ENCODE measurements at places on chromosomes 4 and X.

DNA sequence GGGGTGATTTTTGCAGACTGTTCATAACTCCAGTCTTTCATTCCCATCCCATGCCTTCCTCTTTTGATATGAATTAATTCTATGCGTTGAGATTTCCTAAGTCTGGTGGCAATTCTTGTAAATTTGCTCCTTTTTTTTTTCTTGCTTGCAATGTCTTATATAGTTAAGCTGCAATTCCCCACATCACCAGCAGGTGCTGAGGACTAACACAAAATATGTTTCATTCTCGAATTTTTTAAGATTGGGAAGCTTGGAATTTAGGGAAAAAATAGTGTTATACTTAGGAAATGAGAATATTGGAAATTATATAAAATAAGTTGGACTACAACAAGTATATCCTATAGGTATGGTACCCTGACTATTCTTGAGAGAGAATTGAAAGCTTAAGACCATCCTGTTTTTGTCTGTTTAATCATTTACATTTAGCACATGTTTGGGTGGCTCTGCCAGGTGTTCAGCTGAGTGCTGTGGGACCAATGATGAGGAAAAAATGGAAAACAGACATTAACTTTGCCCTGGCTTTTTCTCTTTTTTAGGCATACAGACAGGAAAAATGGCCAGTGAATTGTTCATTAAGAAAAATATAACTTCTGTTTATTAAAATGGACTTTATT, 30.2 kb downstream of the AFF2 start:
- no peak for DNase-seq

GRCh38 chr4:174717828-174718227, 111.2 kb downstream of the GLRA3 start:
- no peak for DNase-seq

GRCh38 chr4:164203476-164203875, 550.5 kb upstream of the SMIM31 start:
- no peak for DNase-seq

GRCh38 chr4:77269505-77269904, 112.5 kb downstream of the CCNG2 start:
- DNase-seq, result no peak

GRCh38 chrX:133094098-133094731, 2.7 kb downstream of the USP26 start:
- DNase-seq, result no peak

DNA sequence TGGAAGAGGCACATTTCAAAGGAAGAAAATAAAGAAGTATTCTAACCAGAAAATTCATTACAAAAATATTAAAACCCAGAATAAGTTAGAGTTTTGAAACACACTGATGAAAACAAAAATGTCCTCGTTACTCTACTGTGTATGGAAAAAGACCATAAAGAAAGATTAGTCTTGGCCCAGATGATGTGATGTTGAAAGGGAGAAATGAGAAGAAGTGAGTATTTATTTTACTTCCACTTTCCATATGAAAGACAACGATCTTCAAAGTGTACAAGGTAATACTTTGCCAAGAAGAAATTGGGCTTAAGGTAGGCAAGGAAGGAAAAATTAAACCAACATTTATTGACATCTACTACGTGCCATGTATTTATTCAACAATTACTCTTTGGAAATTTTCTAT, 48.6 kb upstream of the EMCN start:
- no peak for DNase-seq

DNA sequence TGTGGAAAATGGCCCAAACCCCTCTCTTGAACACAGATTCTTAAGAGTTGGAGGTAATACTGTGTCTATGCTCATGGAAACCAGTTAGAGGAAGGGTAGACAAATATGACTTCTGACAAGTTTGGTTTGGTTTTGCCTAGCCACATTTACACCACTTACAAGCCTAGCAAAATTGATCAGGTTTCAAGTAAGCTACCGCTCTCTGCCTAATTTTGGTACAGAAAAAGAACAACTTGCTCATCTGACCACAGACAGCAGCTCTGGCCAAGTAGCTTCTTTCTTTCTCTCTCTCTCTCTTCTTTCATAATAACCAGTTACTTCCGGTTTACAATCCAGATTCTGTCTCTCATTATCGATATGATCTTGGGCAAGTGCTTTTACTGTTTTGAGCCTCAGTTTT, 260.0 kb downstream of the GLUD2 start:
- no peak for DNase-seq

DNA sequence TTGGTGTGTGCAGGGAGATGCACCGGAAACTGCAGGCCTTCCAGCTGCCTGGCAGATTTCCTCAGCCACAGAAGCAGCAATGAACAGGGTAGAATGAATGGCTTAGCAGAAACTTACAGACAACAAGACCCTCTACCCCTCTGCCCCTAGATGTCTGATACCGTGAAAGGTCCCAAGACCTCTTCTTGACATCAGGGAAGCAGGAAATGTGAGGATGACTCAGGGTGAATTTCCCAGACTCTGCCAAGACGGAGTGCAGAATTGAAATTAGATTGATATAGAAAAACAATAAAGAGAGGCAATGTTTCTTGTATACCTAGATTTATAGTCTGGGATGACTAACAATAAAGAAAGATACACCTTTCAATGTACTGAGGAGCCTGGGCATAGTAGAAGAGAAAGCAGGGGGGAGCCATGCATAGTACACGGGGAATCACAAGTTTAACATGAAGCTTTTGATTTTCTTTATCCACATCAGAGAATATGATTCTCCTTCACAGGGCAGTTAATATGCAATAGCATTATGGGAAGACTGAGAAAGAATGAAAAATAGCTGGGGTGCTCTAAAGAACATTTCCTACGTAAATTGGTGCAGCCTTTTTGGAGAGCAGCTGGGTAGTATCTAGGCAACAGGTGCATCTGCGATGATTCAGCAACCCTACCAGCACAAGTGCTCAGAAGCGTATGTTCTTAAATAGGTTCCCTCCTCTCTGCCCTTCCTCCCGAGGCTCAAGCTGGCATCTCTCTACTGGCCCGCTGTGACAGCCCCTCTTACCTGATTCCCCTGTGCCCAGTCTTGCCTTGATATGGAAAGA, 18.3 kb upstream of the CXCR3 start:
- DNase-seq, result no peak

DNA sequence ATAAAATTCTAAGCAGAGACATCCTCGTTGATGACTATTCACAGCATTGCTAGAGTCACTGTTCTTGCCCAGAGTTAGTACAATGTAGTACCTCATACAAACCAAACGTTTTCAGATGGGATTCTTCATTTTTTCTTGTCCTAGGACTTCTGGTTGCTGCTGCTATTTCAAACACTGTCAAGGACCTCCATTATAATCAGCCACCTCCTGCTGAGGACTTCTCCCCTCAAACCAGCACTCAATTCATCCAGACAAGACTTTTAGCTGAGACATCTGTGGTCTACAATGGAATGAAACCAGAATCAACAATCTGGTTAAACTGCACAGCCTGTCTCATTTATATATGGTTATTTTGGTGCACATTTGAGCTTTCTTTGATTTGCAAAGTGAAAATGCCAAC, 1008.8 kb downstream of the STPG2 start:
- no peak for DNase-seq

DNA sequence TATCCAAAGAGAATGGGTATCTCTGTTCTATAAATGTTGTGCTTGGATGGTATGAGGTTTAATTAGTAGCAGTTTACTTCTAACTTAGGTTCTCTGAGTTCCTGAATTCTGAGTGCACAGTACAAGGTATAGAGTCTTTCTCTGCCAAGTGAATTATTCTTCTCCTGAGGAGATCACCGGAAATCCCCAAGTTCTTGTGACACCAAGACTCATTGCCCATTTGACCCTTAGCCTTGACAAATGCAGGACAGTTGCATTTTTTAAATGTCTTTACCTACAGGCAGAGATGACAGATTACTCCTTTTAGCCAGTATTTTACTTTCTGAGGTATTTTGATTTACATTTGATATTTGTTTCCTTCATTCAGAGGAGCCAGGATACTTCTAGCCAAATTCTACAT, 72.9 kb downstream of the MAOA start:
- DNase-seq, result no peak

DNA sequence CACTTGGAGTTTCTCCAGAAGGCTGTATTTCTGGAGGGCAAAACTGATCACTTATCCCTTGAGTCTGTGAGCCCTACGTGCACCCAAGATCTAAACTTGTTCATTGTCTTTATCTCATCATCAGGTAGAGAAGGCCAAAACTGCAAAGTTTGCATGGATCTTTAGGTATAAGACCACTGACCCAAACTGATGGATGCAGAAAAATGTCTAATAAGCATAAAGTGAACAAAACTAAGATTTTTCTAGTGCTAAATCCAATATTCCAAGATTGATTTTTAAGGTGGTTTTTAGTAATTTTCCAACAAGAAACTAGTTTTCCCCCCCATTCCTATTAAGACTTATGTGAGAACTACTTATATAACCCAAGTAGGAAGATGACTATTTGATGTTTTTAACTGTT, 2.0 kb downstream of the TMSB15A start:
- no peak for DNase-seq

GRCh38 chr4:152359208-152360044, 176.5 kb downstream of the FBXW7 start:
- no peak for DNase-seq

DNA sequence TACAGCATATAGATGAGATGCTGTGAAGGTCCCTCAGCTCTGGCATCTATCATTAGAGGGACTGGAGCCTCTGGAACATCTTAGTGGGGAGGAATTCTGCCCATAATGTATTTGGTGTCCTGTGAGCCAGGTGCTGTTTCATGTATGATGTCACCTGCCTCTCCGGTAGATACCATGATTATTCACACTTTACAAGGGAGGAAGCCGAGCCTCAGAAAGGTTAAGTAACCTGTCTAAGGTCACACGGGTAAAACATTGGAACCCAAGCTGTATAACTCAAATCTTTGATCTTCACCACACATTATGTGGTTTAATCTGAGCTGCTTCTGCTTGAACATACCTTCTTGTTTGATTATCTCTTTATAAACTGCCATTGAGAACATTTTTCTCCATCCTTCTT, 442.8 kb downstream of the BCOR start:
- DNase-seq, result no peak

- no peak for DNase-seq
Measured at GRCh38 chrX:123873956-123874355, 14.1 kb downstream of the XIAP start.

DNA sequence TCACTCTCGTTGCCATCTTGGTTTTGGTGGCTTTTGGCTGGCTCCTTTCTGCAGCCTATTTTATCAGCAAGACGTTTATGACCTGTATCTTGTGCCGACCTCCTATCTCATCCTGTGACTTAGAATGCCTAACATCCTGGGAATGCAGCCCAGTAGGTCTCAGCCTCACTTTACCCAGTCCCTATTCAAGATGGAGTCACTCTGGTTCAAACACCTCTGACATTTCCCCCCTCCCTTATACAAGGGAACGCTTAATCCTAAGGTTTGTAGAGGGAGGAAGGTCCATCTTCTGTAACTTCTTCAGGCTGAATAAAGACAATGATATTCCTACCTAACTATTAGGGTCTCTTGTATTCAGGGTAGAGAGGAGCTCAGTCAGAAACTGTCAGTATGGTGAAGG, 79.3 kb upstream of the SPANXB1 start:
- no peak for DNase-seq

GRCh38 chr4:37609626-37610025, 76.5 kb downstream of the RELL1 start:
- DNase-seq, result no peak

- DNase-seq, result no peak
Measured at GRCh38 chr4:154626793-154627484, 14.5 kb upstream of the FGG start.

- DNase-seq, result no peak
Measured at GRCh38 chr4:67714955-67715354, 14.0 kb upstream of the UBA6 start.

GRCh38 chr4:185838514-185839193, 26.7 kb upstream of the SORBS2 start:
- no peak for DNase-seq

DNA sequence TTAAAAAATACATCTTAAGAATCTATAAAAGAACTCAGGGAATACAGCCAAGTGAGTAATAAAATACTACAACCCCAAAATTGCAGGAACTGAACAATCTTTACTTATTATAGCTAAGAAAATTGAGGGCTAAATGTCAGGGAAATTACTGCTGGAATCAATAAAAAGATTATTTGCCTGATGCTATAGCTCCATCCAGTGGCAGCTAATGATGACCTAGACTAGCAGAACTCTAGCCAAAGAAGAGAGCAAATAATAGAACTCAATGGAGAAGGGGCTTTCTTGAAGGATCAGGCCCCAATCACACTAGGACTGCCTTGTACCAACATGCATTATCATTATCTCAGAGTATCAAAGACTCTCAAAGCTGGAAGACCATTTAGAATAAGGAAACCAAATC, 85.0 kb upstream of the FAM241A start:
- DNase-seq, result no peak

GRCh38 chr4:31194823-31195222, 474.7 kb downstream of the PCDH7 start:
- DNase-seq, result no peak

DNA sequence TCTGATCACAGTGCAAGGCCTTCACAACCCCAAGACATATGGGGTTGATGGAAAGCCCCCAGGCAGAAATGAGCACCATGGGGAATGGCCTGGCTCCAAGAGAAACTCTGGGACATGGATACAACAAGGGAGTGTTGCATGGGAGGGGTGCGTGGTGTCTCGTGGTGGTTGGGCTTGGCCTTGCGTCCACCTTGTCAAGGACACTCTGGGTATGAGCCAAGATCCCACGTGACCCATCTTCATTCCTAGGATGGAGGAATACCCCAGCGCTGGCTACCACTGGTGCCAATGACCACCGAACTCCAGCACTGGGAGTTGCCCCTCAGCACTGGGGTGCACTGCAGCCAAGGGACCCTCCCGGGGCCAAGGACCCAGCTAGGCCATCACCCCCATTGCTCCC, 267.5 kb upstream of the AGTR2 start:
- DNase-seq, result no peak

DNA sequence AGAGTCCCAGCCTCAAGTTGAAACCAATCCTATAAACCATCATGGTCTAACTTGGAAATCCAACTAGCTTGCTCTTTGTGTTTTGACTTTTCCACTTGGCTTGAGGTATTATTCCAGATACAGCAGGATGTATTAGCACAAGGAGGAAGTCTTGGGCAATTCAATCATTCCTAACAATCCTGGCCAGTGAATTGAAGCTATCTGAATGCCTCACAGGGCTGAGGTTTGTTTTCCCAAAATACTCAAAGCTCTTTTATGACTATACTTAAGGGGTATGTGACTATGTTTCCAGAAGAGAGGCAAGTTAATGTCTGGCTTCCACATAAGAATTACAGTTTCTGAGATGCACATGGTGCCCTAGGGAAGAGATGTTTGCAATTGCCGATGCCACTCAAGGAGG, 66.8 kb upstream of the SH3RF1 start:
- DNase-seq, result no peak

GRCh38 chrX:131322651-131323050, 33.5 kb upstream of the IGSF1 start:
- DNase-seq, result no peak

GRCh38 chr4:164894702-164895101, 17.7 kb downstream of the APELA start:
- no peak for DNase-seq

GRCh38 chrX:70359458-70359857, 63.7 kb upstream of the GDPD2 start:
- no peak for DNase-seq

GRCh38 chr4:68373513-68373912, 23.6 kb upstream of the YTHDC1 start:
- peak; percentile 14 for DNase-seq

GRCh38 chr4:22842360-22843018, 149.8 kb downstream of the GBA3 start:
- no peak for DNase-seq

- DNase-seq, result no peak
Measured at GRCh38 chr4:39062770-39063097, 702 bp downstream of the KLHL5 start.

GRCh38 chr4:76074993-76075600, 588 bp downstream of the ART3 start:
- no peak for DNase-seq

Data from stimulated activated CD8-positive, alpha-beta memory T cell treated with anti-CD3 and anti-CD28 coated beads, Interleukin-4, amount 100 ng/mL, for 1 hour (primary cell).